ENCODE measurements at places on chromosomes 1 and 21.

GRCh38 chr1:33424205-33424604 is 6.7 kb downstream of the PHC2 start:
- DNase-seq = no peak

GRCh38 chr1:180003026-180003695 is 48.6 kb downstream of the CEP350 start:
- no peak for DNase-seq

GRCh38 chr1:85363521-85363920 is 87.1 kb upstream of the BCL10 start:
- DNase-seq = no peak

DNA sequence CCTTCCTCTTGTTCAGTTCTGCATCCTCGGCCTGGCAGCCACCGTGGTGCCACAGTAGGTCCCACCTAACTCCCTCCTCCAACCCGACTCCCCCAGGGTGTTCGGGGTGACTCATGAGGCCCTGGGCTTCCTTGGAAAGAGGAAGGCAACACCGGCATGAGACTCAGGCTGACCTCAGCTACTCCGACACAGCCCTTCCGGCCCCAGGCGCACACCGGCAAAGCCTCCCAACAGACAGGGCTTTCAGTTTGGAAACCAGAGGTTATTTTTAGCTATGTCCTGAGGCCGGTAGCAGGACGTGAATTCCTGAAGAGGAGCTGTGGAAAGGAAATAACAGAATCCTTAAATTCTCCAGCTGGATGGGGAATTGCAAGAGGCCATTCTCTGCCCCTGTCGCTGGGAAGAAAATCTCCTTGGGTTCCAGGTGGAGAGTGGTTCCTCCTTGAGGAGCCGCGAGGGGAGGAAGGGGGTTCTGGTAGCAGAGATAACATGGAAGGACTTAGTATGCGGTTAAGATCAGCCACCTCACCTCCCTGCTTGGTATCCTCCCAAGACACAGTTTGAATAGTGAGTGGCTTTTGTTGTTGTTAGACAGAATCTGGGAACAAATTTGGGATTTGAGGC is 24.4 kb downstream of the PLXNA2 start:
- DNase-seq = no peak

DNA sequence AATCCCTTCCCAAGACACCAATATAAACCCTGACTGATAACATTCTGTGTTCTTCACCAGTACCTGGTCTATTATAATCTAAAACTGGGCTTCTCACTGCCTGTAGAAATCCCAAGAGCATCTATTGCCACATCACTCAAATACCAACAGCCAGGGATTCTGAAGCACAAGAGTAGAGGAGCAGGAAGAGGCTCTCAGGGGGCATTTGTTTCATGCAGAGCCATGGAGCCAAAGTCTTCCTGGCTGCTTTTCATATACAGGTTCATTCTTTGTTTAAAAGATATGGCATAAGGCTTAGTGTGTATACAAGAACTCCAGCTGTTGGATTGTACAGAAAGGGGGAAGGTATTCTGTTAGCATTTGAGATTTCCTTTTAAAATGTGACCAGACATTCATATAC is 38.2 kb upstream of the USH2A start:
- DNase-seq = no peak

GRCh38 chr1:38444770-38445442 is 398.3 kb upstream of the POU3F1 start:
- DNase-seq = no peak

GRCh38 chr21:35448876-35449599 is 399.9 kb upstream of the RUNX1 start:
- DNase-seq = no peak

DNA sequence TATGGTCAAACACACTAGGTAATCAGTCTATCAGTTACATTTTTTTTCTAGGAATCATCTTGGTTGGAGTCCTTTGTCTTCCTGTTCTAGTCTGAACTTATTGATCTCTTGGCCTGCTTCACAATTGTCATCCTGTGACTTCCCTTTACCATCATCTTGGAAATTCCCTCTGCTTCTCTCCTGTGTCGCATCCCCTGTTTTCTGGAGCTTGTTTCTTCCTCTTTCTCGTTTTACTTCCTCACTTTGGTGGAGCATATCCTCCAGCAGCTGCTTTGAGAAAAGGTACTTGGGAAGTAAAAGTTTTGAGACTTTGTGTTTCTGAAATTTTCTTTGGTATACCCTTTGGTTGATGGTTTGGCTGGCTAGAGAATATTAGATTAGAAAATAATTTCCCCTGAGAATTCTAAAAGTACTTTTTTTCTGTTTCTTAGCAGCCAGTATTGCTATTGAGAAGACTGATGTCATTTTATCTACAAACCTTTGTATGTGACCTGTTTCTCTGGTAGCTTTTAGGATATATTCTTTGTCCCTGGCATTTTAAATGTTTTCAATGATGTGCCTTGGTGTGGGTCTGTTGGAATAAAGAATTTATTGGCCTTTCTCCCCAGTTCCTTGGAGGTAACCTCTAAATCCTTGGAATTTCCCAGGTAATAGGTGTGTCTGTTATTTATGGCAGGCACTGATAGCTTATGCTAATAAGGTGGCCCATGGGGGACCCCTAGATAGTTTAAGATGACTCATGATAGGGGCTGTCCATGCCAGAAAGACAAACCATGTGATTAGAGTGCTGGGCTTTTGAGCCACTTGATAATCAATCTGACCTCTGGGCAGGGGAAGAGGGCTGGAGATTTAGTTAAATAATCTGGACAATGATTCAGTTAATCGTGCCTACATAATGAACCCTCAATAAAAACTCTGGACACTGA is 6.1 kb upstream of the MYCL start:
- DNase-seq = no peak

GRCh38 chr1:234550341-234551031 is 59.5 kb downstream of the IRF2BP2 start:
- no peak for DNase-seq

- DNase-seq = no peak
Measured at GRCh38 chr1:220409771-220410595, 118.0 kb upstream of the MARK1 start.

DNA sequence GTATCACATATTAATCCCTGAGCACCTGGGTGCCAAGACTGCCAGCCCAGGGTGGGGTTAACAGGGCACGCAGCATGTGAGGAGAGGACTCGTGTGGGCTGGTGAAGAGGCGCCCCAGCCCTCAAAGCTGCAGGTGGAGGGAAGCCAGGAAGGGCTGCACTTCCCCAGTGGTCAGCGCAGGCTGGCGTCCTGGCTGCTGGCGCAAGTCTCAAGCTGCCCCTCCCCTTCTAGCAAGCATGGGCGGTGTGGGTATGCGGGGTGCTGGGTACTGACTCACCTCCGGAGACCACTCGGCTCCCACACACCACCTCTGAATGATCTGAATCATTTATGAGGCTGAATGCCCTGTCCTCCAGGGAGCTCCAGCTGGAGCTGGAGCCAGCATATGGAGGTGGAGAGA is 44.0 kb downstream of the EIF2D start:
- no peak for DNase-seq

- no peak for DNase-seq
Measured at GRCh38 chr1:99662539-99663080, 16.7 kb downstream of the PALMD start.

DNA sequence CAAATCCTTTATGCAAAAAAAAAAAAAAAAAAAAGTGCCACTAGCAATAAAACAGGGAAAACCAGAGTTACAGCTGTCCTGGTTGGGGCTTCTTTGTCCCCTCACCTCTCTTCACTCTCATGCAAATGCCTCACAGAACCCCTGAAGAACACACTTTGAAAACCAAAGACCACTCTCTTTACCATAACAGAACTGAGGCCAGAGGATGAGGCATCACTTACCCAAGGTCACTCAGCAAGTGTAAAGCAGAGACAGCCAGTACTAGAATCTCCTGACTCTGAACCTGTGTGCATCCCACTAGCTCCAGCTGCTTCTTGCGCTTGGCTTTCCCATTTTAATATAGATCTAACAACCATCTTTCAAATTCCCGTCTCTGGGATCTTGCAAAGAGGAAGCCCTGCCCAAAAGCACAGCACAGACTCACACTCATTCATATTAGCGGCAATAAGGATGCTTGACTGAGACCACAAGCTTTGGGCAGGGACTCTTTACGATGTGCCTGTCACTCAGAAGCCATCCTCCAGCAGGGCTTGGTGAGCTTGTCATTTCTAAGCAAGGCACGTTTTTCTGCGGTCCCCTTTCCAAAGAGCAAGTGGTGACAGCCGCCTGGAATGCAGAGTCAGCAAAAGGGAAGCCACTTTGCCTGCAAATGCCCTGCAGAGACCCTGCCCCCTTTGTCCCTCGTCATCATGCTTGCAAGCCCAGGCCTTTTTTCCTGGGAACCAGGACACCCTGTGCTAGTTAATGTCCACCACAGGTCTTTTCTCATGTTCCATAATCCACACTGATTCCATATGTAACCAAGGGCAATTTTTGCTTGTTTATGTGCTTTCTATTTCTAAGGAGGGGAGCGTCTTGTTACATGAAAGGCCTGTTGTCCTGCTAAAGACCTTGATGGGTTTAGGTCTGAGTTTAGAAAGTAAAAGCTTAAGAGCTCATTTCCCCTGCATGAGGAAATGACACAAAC is 76.5 kb upstream of the NFIA start:
- DNase-seq = no peak

DNA sequence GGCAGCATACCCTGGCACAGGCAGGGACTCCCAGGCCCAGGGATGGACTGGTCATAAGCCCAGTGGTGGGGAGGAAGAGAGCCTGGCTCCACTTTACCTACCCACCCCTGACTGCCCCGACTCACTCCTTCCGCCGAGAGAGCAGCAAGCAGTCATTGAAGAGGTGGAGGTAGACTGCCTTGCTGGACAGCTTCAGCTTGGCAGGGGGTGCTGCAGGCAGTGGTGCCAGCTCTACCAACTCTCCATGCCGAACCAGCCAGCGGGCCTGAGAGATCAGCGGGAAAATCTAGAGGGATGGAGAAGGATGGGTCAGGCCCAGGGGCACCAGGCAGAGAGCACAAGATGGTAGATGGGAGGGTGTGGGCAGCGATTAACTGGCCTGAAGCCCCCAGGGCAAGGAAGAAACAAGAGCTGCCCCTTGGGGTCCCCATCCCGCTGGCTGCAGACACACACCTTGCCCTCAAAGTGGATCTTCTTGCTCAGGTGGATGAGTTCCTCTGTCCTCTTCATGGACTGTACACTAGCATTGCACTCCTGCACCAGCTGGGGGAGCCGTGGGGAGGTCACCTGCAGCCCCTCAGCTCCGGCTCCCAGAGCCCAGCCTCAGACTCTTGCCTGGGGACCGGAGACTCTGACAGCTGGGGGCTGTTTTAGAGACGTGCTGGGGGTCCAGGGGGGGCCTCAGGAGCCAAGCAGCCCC is 7.7 kb downstream of the ARHGEF19 start:
- DNase-seq = peak; percentile 59

- DNase-seq = no peak
Measured at GRCh38 chr1:21285055-21285372, 5.2 kb downstream of the ECE1 start.

DNA sequence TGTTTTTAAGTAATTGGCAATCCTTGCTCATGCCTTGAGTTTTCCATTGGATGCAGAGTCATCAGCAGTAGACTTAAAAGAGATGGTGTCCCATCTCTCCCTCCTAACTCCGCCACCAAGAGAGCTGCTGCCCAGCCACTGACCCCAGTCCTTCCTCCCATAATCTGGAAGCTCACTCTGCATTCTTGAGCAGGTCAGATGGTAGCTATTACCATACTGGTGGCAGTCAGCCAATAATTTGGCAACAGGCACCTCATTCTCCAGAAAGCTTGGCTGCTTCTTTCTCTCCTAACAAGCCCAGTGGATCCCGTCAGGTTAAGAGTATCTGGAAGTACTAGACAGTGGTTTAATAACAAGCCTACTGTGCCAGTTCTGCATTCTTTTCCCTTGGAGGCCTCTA is 272.1 kb downstream of the ZNF648 start:
- DNase-seq = no peak

GRCh38 chr1:94284476-94284875 is 47.1 kb upstream of the ARHGAP29 start:
- DNase-seq = no peak

GRCh38 chr1:169680377-169681019 is 30.9 kb downstream of the SELL start:
- no peak for DNase-seq

DNA sequence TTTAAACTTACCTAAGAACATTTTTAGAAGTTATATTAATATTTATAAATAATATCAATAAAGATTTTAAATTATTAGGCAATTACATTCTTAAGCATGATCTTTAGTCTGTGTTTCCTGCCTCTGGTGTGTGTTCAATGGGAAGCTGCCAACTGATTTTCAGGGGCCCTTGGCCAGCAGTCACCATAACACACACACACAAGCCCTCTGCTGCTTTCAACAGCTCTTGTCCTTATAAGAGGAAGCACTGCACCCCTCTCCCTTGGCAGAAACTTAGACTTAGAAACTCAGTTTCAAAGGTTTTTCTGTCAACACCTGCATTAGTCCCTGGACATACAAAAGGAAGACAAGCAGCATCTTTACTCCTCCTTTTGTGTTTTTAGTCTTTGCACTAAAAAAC is 81.4 kb downstream of the VAV3 start:
- DNase-seq = no peak

- DNase-seq = no peak
Measured at GRCh38 chr21:38853421-38853919, 47.7 kb downstream of the ETS2 start.

GRCh38 chr1:211751438-211751837 is 76.0 kb upstream of the NEK2 start:
- DNase-seq = no peak

- DNase-seq = no peak
Measured at GRCh38 chr1:216005916-216006315, 417.3 kb downstream of the USH2A start.
